Fibroblast of skin of right quadriceps (primary cell): ENCODE measurements at places on chromosomes 3 and 15.

DNA sequence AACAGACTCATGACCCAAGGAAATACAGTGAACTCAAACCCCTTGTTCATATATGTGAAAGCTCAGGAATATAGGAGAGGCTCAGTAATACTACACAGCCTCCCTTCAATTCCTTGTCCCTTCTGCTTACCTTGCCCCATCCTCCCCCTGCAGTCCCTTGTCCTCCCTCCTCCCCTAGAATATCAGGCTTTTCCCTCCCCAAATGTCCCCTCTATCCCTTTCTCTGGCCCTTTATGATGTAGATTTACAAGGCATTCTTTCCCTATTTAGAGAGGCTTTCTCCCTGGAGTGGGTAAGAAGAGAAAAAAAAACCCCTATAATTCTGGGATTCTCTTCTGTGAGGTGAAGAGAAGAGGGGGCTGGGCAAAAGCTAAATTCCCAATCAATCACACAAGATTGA, 64.9 kb upstream of the KBTBD8 start:
- DNase-seq = no peak

DNA sequence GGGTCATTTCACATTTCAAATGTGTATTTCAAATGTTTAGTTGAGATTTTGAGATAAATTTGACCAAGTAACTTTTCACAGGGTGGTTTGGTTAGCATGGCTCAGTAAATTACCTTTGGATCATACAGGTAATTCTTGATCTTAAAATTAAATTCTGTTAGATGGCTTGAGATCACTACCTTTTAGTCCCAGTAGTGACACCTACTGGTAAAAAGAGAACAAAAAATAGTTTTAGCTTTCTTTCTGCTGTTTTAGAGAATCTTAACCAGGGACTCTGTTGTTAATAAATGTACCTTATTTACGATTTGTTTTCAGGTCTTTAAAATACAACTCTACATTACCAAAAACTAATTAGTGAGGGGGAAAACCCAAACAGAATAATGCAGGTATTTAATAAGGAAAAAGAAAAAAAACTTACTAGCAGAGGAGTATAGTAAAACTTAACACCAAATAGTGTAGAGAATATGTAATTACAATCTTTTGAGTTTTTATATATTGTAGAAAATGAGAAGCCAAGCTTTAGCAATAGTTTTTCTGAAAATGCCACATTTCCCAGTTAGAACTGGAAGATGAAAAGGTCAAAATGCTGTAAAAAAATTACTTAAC, 620.3 kb upstream of the AGTR1 start:
- DNase-seq = peak; percentile 21

GRCh38 chr3:186588632-186589031, 18.1 kb downstream of the DNAJB11 start:
- no peak for DNase-seq

DNA sequence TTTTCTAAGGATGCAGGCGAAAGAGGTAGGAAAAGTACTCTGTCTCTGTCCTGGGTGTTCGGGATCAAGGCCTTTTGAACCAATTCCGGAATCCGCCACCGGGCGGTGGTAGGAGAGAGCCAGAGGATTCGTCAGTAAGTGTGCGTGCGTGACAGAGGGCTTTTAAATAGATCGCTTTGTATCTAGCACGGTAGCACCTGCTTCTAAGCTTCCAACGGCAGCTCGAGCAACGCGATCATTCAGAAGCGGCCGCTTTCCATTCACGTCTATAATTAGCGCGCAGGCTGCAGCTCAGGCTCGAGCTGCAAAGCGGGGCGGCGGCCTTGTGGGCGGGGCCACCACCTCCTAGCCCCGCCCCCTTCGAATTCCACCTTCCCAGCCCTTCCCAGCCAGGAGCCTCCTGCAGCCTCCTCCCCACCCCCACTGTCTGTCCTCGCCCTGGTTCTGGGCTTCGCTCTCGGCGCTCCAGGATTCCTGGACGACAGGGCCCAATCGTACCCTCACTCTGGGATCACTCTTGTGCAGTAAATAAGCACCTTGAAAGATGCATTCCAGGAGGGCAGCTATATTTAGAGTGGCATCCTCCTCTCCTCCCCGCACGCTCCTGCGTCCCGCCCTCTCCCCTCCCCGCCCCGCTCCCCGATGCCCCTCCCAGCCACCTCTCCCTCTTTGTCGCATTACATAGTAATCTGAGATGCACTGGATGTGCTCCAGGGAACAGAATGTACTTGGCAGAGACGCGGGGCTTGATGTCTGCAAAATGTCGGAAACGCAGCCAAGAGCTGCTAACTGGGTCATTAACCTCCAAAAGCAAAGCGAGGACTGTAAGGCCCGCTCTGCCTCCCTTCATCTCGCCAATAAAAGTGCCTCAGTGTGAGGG, 224.1 kb upstream of the TPRG1 start:
- peak; percentile 93 for DNase-seq

DNA sequence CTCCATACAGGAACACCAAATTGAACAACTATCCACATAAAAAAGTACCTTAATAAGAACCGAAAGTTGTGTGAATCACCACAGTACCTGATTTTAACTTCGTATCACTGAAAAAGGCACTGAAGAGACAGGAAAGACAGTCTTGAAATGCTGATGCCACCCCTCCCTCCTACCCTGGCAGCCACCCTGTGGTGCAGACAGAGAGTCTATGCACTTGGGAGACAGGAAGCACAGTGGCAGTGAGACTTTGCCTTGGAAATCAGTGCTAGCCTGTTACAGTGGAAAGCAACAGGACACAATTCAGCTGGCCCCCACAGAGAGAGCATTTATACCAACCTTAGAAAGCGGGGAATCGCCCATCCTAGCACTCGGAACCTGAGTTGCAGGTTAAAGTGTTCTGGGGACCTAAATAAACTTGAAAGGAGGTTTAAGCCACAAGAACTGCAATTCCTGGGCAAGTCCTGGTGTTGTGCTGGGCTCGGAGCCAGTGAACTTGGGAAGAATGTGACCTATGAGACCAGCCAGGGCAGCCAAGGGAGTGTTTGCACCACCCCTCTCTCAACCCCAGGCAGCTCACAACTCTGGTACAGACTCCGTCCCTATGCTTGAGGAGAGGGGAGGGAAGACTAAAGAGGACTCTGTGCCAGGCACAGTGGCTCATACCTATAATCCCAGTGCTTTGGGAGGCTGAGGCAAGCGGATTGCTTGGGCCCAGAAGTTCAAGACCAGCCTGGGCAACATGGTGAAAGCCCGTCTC, 240.1 kb downstream of the ISL2 start:
- peak; percentile 18 for DNase-seq

GRCh38 chr3:102301155-102301880, 133.5 kb upstream of the ZPLD1 start:
- no peak for DNase-seq

GRCh38 chr15:65945616-65946015, 76.3 kb downstream of the RAB11A start:
- no peak for DNase-seq

GRCh38 chr3:66639809-66640356, 139.1 kb upstream of the LRIG1 start:
- DNase-seq = no peak

- DNase-seq = no peak
Measured at GRCh38 chr15:74816624-74817369, 4.2 kb downstream of the LMAN1L start.

- DNase-seq = peak; percentile 35
Measured at GRCh38 chr3:133610031-133610430, 36.5 kb downstream of the CDV3 start.

DNA sequence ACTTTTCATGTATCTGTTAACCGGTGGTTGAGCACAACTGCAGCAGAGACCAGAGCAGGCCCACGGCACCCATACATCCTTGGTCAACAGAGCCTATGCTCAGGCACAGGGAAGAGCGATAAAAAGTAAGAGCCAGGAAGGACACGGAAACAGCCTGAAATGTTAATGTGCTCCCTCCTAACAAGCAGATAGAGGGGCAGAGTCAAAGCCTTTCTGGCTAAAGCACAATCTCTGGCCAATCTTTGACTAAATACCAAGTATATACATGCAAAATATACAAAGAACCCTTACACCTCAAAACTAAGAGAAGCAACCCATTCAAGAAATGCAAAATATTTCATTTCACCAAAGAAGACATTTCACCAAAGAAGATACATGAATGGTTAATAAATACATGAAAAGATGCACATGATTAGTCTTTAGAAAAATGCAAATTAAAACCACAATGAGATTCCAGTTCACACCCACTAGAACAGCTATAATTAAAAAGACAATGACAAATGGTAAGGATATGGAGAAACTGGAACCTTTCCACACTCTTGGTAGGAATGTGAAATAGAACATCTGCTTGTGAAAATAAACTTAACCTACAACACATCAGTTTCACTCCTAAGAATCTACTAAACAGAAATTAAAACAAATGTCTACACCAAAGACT, 88.0 kb downstream of the OSBPL10 start:
- peak; percentile 44 for DNase-seq

DNA sequence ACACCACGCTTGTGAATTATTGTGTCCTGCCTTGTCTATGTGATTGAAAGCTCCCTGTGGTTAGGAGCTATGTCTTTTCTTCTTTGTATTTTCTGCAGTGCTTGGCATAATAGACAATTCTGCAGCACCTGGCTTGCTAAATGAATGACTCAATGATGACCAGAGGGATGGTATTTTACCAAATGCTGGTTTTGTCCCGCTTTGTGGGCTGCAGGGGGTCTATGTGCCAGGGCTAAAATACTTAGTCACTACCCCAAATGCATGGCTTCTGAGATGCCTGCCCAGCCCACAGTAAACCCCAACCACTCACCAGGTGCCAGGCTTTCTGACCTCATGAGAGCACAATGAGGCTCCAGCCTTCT, 50.9 kb downstream of the BOC start:
- DNase-seq = no peak

GRCh38 chr15:100863075-100863795, 16.4 kb upstream of the ALDH1A3 start:
- peak; percentile 67 for DNase-seq

GRCh38 chr3:25663347-25663868, 1.3 kb downstream of the TOP2B start:
- DNase-seq = no peak

- DNase-seq = peak; percentile 96
Measured at GRCh38 chr15:89068325-89068784, 19.9 kb upstream of the ABHD2 start.

DNA sequence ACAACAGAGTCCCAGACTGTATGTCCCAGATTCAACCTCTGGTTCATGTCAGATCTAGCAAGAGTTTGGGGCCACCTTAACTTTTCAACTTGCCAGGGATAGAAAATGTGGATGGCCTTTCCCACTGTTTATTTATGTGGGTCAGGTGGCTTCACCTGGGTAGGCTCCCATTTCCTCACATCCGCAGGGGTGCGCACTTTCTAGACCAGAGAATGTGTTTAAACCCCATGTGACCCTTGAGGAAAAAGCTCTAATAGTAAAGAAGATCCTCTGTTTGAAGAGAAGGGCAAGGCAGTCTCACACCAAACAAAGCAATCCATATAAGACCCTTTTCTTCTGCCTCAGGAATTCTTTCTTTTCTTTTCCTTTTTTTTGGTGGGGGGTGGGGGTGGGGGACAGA, 167.2 kb upstream of the TSC22D2 start:
- DNase-seq = no peak

DNA sequence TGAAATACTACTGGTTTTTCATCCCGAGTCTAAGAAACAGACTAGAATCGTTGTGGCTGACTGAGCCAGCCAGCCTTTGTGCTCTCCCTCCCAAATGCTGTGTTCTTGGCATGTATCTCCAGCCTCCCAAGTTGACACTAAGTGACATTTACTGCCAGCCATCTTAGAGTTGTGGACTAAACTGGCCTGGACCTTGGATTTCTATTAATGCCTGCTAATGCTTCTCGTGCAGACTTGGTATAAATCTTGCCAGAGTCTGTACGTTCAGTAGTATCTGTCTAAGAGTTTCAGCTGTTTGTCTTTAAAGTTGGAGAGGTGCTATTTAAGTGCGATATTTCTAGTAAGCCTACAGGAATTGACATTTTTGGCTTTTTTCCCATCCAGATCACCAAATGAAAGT, 166.6 kb upstream of the BHLHE40 start:
- DNase-seq = no peak

- no peak for DNase-seq
Measured at GRCh38 chr15:96336596-96337364, 6.3 kb downstream of the NR2F2 start.

DNA sequence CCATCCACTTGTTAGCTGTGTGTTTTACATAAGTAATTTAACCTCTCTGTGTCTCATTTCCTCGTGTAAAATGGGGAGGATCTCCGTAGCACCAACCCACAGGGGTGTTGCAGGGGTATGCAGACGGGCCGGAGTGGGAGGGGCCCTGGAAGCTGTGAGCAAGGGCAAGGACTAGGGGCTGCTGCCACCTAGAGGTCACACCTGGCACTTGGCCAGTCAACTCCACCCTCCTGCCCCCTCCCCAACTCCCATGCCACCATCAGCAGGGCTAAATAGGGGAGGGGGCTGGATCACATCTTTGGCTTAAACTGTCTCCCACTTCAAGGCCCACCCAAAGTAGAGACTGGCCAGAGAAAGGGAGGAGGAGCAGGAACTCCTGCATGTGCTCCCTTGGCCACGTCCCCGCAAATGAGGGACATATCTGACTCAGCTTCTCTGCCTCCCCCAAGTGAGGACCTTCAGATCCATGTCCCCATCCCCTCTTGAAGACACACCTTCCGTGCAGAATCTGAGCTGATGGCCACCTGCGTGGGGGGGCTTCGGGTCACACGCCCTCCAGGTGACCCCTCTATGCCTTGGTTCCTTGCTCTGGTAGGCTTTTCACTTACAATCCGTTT, 2.6 kb downstream of the CCDC9B start:
- DNase-seq = peak; percentile 73

GRCh38 chr15:94274745-94275144, 43.4 kb downstream of the MCTP2 start:
- no peak for DNase-seq
